Brain pericyte (primary cell): ENCODE measurements at places on chromosomes 4 and X.

GRCh38 chrX:78643874-78644273 is 15.3 kb downstream of the RTL3 start:
- DNase-seq, result no peak

DNA sequence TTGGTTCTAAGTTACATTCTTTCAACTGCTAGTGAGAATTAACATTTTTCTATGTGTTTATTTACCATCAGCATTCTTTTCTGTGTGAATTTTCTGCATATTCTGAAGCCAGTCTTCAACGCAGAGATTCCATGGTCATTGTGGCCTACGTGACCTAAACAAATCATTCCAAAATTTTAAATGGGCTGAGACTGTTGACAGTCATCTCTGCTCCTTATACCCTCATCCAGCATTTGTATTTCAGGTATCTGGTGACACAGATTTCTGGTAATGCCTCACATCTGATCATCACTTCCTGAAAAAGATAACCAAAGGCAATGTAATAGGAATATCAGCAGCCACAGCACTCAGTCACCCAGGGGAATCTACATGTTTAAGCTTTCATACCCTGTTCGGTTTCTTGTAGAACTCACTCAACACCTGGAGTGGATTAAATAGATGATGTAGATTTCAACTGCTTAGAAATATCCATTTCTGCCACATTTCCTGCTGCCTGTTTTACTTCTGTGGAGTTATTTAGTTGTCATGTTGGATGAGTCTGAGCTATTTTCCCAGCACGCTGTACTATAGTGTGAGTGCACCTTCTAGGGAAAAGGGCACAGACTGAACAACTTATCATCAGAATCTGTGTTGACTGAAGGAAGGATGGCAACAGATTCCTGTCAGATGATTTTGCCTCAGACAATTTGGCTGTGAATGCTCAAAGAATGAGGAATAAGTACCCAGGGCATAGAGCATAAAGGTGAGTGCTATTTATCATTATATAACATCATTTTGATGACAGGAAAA is 73.0 kb upstream of the HPGD start:
- no peak for DNase-seq

GRCh38 chrX:23373129-23373804 is 38.6 kb downstream of the PTCHD1 start:
- no peak for DNase-seq

DNA sequence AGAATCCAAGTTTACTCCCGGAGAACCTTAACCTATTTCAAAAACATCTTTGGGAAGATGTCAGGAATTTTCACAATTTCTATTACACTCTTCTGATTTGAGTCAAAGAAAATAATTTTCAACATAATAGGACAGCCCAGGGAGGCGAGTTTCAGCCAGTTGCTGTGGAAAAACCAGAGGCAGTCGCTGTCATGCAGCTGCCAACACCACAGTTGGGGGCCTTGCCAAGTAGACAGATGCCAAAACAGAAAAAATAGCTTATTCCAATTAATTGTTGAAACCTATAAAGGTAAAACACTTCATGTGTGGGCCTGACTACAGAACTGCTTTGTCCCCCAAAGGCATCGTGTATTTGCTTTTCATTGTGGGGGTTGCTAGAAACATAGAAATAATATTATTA is 225.8 kb downstream of the DMD start:
- no peak for DNase-seq

GRCh38 chr4:95186666-95187065 is 362.1 kb downstream of the UNC5C start:
- no peak for DNase-seq

DNA sequence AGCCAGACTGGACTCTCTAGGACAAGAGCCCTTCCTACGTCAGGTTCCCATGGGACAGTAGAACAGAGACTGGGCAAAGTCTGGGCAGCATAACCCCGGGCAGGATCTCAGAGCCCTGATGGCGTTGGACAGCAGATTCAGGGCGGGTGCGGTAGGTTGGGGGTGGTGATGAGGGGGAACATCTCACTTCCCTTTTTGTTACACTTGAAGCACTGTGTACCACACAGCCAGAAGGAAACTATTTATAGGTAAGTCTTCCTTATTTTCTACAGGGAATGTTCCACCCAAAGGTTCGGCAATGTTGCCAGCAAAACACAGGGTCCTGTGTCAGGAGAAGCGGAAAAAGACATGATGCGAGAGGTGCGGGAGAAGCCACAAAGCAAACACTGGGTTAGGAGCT is 54.3 kb downstream of the TSC22D3 start:
- DNase-seq, result no peak
